ENCODE measurements at places on chromosomes 4 and X.

DNA sequence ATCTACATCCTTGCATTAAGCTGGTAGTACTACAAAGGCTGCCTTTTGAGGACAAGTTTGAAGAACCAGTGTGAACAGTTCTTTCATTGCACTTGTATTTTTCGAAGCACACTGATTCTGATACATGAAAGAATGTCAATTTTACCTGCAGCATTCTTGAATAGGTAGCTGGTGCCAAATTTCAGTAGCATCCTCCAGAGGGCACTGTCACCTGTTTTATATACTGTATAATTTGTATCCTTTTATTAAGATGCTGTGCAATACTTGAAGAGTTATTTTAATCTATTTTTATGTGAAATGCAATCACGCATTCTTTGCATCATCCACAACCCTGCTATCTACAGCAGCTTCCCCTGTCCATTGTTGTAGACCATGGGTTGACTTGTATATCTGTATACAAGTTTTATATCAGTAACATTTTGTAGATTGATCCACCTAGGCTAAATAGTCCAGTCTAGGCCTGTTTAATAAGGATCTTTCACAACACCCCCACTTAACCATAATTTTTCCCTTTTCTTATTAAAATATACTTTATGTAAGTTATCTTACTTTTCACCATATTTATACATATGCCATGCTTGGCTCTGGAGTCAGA, 325.7 kb downstream of the PCDH7 start:
- DNase-seq: no peak

- no peak for DNase-seq
These were observed 58.9 kb downstream of the HOPX start for GRCh38 chr4:56622176-56622575.

- DNase-seq: no peak
These were observed 872.5 kb upstream of the ADGRL3 start for GRCh38 chr4:60327651-60328050.

DNA sequence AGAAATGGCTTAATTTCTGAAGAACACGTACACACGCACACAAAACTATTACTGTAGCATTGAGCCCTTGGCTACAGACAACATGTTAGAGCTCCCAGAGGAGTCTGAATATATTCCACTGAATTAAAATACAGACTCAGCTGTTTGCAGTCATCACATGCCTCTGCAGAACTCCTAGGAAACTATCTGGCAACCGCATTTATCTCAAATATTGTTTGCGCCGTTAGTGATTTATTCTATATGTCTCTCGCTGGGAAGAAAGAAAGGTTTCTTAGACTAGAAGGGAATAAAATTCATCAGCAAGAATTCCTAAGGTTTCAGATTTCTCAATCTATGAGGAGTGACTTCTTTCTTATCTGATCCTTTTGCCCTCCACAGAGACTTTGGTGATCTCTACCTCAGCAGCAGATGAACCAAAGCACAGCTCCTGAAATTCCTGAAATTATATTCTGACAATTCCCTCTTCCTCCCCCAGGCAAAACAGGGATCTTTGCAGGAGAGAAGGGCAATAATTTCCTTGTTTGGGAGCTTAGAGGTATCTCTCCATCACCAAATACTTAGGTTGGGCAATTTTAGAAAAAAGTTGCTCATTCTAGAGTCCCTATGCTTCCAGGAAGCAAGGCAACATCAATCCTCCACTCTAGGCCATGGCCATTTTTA, 199.2 kb downstream of the APBB2 start:
- DNase-seq: no peak

- DNase-seq: no peak
These were observed 66.7 kb downstream of the DRD5 start for GRCh38 chr4:9847968-9848748.

DNA sequence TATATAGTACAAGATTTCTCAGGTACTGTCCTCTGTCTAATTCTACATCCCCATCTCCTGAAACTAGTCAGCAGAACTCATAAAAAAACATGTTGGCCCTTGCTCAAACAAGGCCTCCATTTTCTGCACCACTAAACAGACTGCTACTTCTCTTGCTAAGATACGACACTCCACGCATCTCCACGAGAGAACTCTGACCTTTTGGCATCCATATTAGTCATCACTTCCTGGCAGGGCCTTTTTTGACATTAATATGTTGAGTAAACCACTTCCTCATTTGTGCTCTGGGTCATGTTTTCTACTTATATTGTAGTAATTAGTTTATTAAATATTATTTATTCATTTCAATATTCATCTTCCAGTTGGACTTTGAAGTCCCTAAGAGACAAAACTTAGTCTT, 65.6 kb downstream of the DCAF8L1 start:
- DNase-seq: no peak

DNA sequence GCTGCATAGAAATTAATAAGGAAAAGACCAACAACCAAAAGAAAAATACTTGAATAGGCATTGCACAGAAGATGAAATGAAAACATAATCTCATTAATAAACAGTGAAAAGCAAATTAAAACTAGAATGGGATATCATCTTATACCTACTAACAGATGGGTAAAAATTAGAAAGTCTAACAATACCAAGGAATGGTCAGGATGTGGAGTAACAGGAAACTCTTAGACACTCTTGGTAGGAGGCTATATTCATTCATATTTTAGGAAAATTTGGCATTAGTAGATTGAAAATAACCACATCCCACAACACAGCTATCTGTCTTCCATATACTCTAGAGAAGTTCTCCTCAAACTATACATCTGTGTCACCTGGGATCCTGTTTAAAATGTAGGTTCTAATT, 36.3 kb downstream of the SEC24B start:
- DNase-seq: no peak

- no peak for DNase-seq
These were observed 85.2 kb upstream of the STS start for GRCh38 chrX:7062276-7062675.

GRCh38 chrX:55451626-55451989, 319 bp upstream of the MAGEH1 start:
- no peak for DNase-seq

DNA sequence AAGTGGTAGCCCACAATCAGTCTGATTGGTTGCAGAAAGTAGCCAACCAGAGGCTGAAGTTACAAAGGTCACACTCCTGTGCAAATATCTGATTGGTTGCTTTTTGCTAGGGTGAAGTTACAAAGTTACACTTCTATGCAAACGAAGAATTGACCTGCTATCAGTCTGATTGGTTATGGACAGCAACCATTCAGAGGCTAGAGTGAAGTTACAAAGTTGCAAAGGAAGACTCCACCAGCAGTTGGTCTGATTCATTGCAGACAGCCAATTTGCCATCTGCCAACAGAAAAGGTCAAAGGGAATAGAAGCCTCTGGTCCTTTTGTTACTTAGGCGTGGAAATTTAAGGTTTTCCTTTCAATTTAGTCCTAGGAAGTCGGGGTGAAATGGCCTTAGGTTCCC, 377.7 kb downstream of the PRDM5 start:
- DNase-seq: no peak

DNA sequence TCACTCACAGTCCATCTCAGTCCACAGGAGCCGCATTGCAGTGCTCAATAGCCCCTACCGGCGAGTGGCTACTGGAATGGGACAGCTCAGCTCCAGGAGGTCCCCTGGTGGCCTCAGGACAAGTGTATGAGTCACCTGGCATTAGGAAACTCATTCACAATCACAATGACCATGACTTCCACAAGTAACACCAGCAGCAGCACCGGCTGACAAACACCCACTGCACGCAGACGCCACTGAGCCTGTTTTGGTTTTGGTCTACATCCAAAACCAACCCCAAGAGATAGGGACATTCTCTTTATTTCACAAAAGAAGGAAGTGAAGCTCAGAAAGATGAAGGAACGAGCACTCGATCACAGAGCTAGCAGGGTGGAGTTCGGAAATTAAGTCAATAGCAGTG, 8.1 kb downstream of the JAKMIP1 start:
- no peak for DNase-seq

DNA sequence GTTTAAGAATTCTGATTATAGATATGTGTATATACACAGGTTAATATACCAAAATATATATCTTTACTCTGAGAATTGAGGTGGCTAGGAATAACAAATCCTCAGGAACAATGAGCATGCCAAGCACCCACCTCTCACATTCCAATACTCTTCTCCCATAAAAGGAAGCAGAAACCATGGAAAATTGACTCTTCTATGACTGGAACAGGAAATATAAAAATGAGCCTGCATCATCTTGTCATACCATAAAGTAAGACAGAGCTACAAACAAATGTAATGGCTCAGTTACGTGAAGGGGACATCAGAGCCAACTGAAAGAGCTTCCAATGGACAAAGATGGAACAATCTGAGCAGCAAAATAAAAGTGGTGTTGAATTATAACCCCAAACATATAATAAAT, 3.8 kb upstream of the MAGEA8 start:
- DNase-seq: no peak

- DNase-seq: no peak
These were observed 138.4 kb upstream of the MAMLD1 start for GRCh38 chrX:150224676-150225075.

GRCh38 chrX:40132751-40133150, 35.0 kb upstream of the BCOR start:
- no peak for DNase-seq

DNA sequence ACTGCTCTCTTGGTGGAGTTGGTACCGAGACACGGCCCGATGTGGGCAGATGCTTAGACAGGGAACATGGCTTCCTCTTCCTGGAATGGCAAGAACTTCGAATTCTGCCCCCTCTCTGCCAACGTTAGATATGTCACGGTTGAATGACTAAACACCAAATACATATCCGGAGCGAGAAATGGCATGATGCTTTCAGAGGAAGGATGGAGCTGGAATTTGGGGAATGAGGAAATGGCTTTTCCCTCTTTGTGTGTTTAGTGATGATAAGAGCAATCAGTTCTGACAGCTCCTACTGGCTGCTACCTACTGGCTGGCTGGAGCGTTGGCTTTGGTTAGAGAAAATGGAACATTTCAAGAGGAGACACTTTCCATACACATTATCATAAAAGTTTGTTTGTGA, 140.0 kb downstream of the DHRSX start:
- no peak for DNase-seq

- DNase-seq: no peak
These were observed 637.8 kb downstream of the RAB28 start for GRCh38 chr4:12846368-12846767.

GRCh38 chr4:121737846-121738554, 27.0 kb downstream of the SMIM43 start:
- DNase-seq: no peak

- no peak for DNase-seq
These were observed 9.6 kb downstream of the SLC25A5 start for GRCh38 chrX:119477812-119478232.

DNA sequence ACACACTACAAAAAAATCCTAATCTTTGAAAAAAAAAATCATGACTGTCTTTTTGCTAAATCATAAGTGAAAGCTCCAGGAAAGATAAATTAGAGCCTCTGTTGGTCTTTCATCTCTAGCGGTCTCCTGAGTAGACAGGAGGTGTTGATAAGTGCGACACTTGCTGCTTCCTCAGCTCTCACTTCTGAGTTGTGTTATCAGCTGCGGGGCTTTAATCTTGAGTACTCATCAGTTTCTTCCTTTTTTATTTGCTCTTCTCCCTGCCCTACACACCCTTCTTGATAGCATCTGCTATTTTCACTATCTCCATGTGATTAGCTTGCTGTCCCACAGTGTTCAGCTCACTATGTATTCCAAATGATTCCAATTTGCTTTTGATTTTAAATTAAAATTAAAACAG, 1449.2 kb downstream of the C4orf33 start:
- DNase-seq: no peak

DNA sequence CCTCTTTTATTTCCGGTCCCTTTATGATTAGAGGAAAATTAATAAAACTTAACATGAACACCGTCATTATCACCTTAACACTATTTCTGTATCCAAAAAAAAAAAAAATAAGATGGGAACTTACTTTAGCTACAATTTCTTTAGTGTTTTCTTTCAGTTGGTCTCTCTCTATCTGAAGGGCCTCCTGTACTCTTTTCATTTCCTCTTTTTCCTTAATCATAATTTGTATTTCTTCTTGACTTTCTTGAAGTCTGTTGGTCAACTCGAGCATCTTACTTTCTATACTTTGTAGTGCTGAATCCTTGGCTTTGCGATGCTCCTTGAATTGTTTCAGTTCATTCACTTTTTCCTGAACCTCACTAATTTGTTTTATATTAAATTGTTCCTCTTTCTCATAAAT, 45.3 kb upstream of the BDH2 start:
- no peak for DNase-seq

GRCh38 chr4:112266823-112267222, 18.9 kb downstream of the TIFA start:
- no peak for DNase-seq

GRCh38 chrX:96909291-96909690, 25.6 kb downstream of the RPA4 start:
- DNase-seq: no peak

GRCh38 chr4:3037957-3038461, 36.3 kb downstream of the HTT-AS start:
- DNase-seq: no peak

GRCh38 chrX:74449322-74449936, 28.1 kb downstream of the SLC16A2 start:
- peak; percentile 16 for DNase-seq

DNA sequence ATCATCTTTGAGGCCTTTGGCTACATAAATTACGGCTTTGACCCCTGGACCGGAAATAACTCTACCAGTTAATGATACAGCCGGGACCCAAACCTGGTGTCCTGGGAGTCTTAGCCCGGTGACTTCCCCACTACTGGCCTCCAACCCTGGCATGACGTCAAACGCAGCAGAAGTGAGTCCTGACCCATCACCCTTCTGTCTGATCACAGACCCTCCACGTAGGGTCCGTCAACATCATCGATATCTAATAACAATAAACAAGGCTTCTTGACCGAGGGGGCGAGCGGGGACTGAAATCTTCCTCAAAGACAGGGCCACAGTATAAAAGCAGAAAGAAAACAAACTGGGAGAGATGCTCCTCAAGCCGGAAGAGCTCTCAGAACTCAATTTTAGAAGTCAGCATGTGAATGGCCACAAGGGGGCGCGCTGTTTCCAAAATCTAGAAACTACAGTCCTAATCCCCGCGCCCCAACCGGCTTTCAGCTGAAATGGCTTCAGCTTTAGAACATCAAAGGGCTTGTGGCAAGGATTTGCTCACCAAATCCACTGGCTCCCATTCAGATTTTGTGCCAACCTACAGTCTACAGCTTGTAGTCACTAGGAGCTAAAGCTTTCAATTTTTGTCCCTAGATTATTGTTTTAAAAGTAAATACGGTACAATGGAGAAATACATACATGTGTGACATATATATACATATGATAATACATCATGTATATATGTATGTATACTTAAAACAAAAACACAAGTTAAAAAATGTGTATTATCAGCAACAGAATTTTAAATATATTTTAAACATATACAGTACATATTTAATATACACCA, 46.4 kb upstream of the ENPP6 start:
- peak; percentile 86 for DNase-seq

- DNase-seq: peak; percentile 54
These were observed 725 bp downstream of the FAM120C start for GRCh38 chrX:54182194-54182863.

DNA sequence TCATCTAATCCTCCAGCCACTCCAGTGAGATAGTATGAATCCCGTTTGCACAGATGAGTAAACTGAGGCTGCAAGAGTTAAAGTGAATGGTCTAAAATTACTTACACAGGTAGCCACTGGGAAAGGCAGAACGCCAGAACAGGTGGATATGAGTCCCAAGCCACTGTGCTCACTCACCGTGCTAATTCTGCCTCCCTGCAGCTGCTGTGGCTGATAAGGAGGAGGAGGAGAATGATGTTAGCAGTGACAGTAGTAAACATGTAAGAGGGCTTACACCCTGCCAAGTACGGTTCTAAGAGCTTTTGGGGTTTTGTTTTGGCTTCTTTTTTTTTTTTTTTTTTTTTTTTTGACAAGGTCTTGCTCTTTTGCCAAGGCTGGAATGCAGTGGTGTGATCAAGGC, 90.5 kb upstream of the PRPS2 start:
- DNase-seq: no peak

Measured in stimulated activated CD4-positive, alpha-beta T cell treated with anti-CD3 and anti-CD28 coated beads, Interleukin-2, amount 100 ng/mL, for 4 hours (primary cell).